ENCODE measurements at places on chromosomes 4 and X. TPM values are rescaled to one million over a fixed set of nuclear protein-coding genes. Genes with fewer than 3 reads are reported as not detected.
A peak's percentile ranks its signal among the peaks of the same experiment; 100 is the strongest.

- H3K4me3 ChIP-seq: no peak overlapping the region
- no peak for DNase-seq
- H3K27ac ChIP-seq: peak overlapping the region; percentile 11
- H3K36me3 ChIP-seq: no peaks in the 10 kb centered on the region
- H3K27me3 ChIP-seq: no peaks in the 10 kb centered on the region
- no peaks in the 10 kb centered on the region for H3K4me1 ChIP-seq
Measured at GRCh38 chr4:128163177-128164117, 102.3 kb downstream of the LARP1B start.

DNA sequence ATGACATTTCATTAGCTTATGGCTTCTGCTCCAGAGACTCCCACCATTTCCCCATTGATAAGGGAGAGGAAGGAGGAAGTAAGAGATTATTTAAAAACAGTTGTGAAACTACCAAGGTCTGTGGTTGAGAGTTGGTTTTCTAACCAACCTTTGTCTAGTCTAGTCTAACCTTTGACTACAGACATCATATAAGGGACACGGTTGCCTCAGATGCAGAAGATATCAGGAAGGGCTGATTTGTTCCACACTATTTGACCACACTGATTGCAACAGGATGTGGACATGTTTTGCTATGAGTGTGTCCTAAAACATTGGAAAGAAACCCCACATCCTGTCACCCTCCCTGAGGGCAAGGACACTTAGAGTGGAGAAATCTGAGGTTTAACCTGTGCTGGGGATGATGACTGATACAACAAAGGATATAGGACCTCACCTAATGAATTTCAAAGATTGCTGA lies 53.0 kb downstream of the COQ2 start:
- H3K27me3 ChIP-seq: no peaks in the 10 kb centered on the region
- H3K27ac ChIP-seq: no peak overlapping the region
- no peaks in the 10 kb centered on the region for H3K36me3 ChIP-seq
- no peak for DNase-seq
- no peaks in the 10 kb centered on the region for H3K4me1 ChIP-seq
- H3K4me3 ChIP-seq: no peak overlapping the region

GRCh38 chr4:40458683-40459082 lies 123.5 kb downstream of the CHRNA9 start:
- peak overlapping the region; percentile 91 for H3K27ac ChIP-seq
- H3K36me3 ChIP-seq: peaks cover 4% of the 10 kb centered on the region
- no peaks in the 10 kb centered on the region for H3K4me1 ChIP-seq
- DNase-seq: no peak

Gene CT45A5
- total RNA-seq: not detected

GRCh38 chrX:38175139-38175538 lies 45.5 kb downstream of the SRPX start:
- H3K4me3 ChIP-seq: no peak overlapping the region
- no peaks in the 10 kb centered on the region for H3K36me3 ChIP-seq
- DNase-seq: peak; percentile 45
- no peaks in the 10 kb centered on the region for H3K27me3 ChIP-seq
- no peaks in the 10 kb centered on the region for H3K4me1 ChIP-seq

DNA sequence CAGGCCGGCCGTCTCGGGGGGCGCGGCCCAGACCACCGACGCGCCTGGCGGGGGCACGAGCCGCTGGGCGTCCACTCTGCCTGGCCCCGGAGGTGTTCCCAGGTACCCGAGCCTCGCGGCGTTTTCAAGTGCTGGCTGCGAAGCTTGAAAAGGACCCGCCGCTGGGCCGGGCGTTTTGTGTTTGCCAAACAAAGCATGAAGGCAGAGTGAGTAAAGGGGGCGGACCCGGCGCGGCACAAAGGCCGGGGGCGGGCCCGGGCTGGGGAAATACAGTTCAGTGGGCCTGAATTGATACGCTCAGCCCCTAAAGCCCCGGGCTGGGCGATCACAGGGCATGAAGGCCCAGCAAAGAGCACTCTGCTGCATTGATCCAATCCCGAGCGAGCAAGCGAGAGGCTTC lies 65.4 kb downstream of the SOX3 start:
- H3K36me3 ChIP-seq: no peaks in the 10 kb centered on the region
- DNase-seq: peak; percentile 22
- no peak overlapping the region for H3K4me3 ChIP-seq
- H3K4me1 ChIP-seq: no peaks in the 10 kb centered on the region

DNA sequence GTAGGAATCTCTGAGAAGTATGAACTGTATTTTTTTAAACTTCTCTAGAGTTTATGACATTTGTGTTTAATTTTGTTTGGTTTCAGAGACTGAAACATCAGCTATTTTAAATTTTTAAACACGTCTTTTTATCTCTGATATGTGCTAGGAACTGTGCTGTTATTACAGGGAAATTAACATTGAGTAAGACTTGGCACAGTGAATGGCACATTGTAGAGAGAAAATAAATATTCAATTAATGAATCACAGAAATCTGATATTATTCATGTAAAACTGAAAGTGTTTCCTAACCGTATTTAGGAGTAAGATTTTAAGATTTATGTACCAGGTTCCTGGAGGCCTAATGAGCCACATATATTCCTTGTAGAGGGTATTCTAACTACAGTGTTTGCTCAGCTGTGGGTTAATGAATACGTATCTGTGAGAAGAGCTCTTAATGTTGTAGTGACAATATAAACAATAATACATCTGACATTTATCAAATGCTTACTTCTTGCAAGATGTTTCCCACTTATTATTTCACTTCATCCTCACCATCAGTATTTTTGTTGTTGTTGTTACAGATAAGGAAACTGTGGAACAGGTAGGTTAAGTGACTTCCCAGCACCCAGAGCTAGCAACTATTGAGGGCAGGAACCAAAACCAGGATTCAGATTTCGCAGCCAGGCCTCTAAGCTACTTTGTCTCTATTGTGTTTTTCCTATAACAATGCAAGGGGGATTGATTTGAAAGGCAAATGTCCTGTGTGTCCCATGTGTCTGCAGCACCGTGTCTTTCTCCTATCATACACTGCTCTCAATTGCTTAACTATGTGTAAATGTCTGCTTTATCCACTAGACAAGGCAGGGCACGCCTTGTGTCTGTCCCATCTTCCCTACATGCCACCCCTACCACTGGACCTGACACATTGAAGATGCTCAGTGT lies 121.1 kb upstream of the FAM9C start:
- H3K36me3 ChIP-seq: no peaks in the 10 kb centered on the region
- no peaks in the 10 kb centered on the region for H3K27me3 ChIP-seq
- H3K4me3 ChIP-seq: no peak overlapping the region
